ENCODE measurements at places on chromosomes 6 and 20.

- DNase-seq = no peak
Measured at GRCh38 chr20:53679597-53680309, 86.1 kb upstream of the ZNF217 start.

GRCh38 chr20:41366546-41367392, at the start of gene EMILIN3:
TSS of gene EMILIN3 (minus strand) at chr20:41366818. CDS start at chr20:41366634, 184 bp downstream.
- no peak for DNase-seq

GRCh38 chr6:22042706-22043105, 254.1 kb downstream of the PRL start:
- no peak for DNase-seq

DNA sequence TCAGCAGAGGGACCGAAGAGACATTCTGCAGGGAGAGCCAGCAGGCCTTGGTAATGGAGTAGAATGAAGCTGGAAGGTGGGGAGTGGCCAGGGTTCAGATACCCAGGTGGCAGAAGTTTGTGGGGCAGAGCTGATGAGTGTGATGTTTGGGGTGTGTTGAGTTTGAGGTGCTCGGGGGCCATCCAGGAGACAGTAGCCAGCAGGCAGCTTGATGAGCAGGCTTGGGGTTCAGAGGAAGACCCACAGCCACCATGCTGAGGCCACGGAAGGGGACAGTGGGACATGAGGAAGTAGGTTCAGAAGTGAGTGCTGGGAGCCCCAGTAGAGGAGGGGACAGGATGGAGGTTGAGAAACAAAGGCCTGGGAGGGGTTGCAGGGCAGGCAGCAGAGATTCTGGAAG, 11.1 kb upstream of the FOXS1 start:
- no peak for DNase-seq

- DNase-seq = no peak
Measured at GRCh38 chr6:25320459-25320858, 41.3 kb downstream of the CARMIL1 start.

- DNase-seq = no peak
Measured at GRCh38 chr20:707451-708110, 32.0 kb upstream of the SCRT2 start.

DNA sequence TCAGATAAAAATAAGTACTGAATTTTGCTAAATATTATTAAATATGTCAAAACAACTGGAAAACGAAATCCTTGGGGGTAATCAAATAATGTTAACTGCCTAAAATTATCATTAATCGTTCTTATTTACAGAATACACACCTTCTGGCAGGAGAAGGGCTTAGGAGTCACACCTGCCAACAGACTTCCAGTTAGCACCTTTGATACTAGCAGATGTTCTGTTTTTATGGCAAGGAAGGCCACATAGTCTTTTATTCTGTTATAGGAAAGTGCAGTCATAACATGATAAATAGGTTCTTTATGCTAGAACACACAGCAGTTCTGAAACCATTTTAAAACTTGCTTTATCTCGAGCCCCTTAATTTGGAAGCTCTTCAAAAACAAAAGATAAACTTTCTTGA, 464.1 kb downstream of the UTRN start:
- no peak for DNase-seq

DNA sequence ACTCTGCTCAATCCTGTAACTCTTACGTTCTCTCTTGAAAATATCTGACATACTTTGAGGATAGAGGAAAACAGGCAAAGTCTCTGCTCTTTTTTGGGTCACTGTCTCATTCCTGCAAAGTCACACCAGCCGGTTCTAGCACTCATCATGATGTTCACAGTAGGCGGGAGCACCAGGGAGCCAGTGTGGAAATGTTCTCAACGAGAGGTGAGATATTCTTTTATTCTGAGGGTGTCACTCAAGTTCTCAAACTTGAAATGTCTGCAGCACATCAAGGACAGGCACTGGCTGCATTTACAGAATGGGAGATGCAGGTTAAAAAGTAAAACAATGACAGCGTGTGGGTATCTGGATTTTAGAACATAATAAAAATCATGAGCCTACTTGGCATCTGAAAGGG, 714.7 kb downstream of the QKI start:
- no peak for DNase-seq

GRCh38 chr6:158666628-158667359, 16.9 kb downstream of the SYTL3 start:
- DNase-seq = no peak

- peak; percentile 9 for DNase-seq
Measured at GRCh38 chr6:68638230-68638900, 3.3 kb downstream of the ADGRB3 start.

DNA sequence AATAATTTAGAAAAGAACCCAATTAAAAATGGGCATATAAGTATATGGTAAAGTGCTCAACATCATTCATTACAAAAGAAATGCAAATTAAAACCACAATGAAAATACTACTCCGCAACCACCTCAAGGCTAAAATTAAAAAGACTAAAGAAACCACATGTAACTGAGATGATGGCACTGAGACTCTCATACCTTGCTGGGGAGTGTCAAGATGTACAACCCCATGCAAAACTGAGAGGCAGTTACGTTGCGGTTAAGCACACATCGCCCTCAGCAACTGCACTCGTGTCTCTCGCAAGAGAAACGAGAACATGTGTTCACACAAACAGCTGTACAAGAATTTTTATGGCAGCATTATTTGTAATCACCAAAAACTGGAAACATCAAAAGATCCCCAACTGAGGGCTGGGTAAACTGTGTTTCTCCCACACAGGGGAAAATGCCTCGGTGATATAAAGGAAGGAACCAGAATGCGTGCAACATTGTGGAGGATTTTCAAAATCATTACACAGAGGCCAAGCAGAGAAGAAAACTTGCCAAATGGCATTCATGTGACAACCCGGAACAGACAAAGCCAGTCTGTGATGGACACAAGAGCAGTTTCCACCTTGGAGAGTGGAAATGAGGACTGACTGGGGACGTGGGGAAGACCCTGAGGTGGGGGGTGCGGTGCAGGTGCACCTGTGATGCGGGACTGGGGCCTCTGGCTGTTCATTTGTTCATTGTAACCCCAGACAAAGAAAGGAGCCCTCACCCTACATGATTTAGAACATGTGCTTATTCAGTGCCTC, 144.9 kb downstream of the WDR27 start:
- DNase-seq = no peak

DNA sequence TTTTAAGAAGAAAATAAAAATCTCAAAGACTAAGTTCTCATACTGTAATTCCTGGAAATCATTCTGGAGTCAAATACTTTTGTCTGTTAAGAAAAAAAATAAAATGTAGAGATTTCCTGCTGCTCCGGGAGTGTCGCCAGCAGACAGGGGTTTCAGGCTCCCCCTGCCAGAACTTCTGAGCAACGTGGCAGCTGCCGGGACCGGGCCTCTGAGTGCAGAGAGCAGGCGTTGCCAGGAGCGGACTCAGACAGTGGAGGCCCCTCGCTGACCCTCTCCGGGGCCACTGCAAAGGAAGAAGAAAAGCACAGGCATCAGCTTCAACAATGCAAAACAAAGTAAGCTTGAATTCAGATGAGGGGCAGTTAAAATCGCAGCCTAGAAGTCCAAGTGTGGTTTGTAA, 95.5 kb downstream of the THBS2 start:
- DNase-seq = no peak

DNA sequence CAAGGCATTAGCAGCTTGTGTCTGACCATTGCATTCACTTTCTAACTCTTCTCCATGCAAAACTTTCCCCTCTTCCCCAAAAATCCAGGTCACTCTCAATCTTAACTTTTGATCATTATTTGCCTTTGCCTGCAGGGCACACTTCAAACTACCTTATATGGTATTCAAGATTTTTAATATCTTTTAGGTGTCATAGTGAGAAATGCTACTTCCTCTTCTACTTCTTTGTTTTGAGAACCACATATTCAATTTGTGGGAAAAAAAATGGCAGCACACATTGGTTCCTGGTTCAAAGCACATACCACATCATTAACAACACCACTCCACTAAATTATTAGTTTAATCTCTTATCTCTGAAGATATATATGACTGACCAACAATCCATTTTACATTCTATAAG, 1267.0 kb upstream of the CITED2 start:
- no peak for DNase-seq

GRCh38 chr6:24522228-24523176, 27.7 kb downstream of the ALDH5A1 start:
- DNase-seq = no peak

GRCh38 chr6:47729457-47729856, 31.1 kb downstream of the ADGRF4 start:
- DNase-seq = no peak

- DNase-seq = no peak
Measured at GRCh38 chr20:24425523-24426135, 43.8 kb upstream of the SYNDIG1 start.

DNA sequence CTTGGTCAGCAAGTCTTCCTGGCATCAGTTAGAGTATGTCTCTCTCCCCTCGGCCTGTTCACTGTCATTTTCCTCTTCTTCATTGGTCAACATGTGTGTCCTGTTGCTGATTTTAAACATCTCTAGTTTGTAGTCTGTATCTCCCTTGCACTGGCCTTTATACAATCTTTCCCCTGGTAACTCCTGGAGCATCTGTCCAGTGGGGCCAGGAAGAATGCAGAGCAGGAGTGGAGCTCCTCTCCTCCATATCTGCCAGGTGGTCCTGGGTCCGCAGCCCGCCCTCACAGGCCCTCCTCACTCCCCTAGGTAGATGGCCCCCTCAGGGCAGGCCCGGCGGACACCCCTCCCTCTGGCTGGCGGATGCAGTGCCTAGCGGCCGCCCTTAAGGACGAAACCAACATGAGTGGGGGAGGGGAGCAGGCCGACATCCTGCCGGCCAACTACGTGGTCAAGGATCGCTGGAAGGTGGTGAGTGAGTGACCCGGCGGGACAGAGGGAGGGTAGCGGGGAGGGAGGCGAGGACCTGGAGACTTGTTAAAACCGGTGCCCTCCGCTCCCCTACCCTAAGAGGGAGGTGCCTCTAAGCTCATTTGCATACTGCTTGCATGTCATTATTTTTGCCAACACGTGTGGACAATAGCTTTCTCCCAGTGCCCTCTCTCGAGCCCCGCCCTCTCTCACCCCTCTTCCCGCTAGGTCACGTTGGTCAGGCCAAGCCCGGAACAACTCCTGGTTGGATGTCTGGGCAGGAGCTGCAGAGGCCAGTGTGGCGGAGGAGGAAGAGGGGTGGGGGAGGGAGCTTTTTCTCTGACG, 3.2 kb downstream of the TTBK1 start:
- peak; percentile 35 for DNase-seq

DNA sequence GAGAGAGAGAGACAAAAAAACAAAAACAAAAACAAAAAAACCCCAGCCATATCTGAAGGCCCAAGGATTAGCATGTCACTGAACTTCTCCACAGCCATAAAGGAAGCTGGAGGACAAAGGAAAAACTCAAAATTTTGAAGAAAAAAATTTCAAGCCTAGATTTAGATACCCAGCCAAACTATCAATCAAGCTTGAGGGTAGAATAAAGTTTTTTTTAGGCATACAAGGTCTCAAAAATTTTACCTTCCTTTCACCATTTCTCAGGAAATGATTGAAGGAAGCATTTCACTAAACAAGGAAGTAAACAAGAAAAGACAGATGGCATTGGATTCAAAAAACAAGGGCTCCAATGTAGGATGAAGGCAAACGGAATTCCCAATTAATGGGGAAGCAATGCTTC, 52.1 kb downstream of the KCNK5 start:
- no peak for DNase-seq

DNA sequence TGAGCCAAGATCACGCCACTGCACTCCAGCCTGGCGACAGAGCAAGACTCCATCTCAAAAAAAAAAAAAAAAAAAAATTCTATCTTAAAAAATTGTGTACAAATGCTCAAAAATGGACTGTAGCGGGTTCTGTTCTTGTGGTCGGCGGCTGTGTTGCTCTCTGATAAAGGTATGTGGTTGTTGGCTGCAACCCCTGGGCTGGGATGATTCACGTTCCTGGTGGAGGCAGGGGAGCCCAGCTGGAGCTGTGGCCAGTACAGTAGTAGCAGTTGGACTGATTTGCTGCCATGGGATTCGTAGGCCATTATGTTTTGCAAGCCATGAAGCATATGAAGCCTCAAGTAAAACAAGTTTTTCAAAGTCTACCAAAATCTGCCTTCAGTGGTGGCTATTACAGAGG, 22.3 kb downstream of the MDN1 start:
- DNase-seq = no peak

GRCh38 chr20:37954190-37954589, 51.3 kb downstream of the VSTM2L start:
- DNase-seq = no peak

DNA sequence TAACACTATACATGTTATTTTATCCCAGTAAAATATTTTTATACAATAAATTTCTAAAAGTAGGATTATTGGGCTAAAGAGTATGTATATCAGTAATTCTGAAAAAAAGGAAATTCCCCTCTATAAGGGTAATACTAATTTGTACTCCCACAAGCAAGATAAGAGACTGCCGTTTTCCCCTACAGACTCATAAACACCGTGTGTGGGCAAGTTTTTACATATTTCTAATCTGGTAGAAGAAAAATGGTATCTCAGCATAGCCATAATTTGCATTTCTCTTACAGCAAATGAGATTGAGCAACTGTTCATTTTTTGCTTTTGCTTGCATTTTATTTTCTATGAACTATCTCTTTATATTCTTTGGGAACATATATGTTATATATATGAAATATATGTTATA, 26.0 kb upstream of the MYMX start:
- DNase-seq = no peak

GRCh38 chr6:31558631-31559500, 11.5 kb downstream of the NFKBIL1 start:
- DNase-seq = no peak

- no peak for DNase-seq
Measured at GRCh38 chr6:8446391-8446790, 11.0 kb upstream of the SLC35B3 start.

GRCh38 chr6:43823390-43823789, 53.4 kb downstream of the VEGFA start:
- no peak for DNase-seq

DNA sequence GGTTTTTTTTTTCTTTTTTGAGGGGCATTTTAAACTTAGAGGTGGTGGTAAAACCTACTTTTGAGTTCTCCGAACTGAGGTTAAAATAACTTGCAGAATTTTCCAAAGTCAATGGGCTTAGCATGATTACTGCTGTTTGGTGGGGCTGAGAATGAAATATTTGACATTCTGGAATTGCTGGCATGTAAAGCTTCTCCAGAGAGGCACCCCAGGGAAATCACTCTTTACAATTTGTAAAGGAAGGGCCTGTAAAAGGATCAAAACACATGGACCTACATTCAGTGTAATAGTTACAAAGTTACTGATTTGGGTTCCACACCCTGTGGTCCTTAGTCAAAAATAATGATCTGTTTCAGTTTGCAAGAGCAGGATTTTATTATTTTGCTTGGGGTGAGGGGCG, 5.5 kb downstream of the FAM217B start:
- no peak for DNase-seq

- DNase-seq = no peak
Measured at GRCh38 chr20:8133310-8133768, 1.3 kb downstream of the PLCB1 start.

GRCh38 chr6:82785206-82785605, 280.4 kb downstream of the UBE3D start:
- no peak for DNase-seq

DNA sequence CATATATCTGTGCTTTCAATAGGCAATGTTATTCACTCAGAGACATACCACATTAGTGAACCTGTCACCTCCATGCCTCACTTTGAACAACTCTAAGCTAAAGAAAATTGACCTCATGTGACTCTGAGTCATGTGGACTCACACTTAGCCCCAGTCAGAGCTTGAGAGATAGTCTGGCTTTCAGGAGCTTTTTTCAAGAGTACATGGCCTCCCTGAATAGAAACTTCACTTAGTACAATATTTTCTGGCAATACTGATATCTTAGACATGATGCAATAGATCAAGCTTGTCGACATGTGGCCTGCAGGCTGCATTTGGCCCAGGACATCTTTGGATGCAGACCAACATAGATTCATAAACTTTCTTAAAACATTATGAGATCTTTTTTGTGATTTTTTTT, 8.5 kb downstream of the SPTLC3 start:
- DNase-seq = no peak

Data from A549 (cell line).